ENCODE measurements at places on chromosomes 5 and 9. TPM values are rescaled to one million over a fixed set of nuclear protein-coding genes. Genes with fewer than 3 reads are reported as not detected.

DNA sequence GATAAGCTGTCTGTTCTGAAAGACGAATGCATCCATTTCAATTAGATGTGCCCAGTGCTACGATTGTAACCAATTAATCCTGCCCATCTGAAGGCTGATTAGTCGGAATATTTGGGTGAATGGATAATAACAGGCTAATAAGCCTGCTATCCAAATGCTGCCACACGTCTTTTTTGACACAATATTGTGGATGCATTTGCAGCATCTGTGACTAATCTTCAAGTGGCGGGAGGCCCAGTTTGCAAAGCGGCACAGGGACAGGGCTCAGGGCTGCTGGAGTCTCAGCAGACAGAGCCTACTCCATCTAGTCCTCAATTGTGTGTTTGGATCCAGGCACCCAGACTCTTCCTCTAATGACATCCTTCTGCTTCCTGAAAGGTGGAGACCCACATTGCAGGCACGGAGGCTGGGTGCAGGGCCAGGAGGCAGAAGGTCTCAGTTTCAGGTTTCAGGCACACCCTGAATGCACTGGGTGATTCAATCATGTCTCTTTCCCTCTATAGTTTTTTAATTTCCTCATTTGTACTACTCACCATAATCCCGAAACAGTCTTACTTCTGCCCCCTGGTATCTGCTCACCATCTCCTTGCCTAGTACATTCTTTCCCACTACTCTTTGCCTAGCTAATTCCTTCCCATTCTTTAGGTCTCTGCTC lies 169.6 kb downstream of the ASTN2 start:
- no peak overlapping the region for H3K4me3 ChIP-seq
- H3K4me1 ChIP-seq = no peaks in the 10 kb centered on the region
- no peak for DNase-seq
- H3K27me3 ChIP-seq = no peaks in the 10 kb centered on the region
- no peaks in the 10 kb centered on the region for H3K36me3 ChIP-seq

GRCh38 chr5:151672516-151672915 lies 14.2 kb downstream of the SPARC start:
- H3K4me3 ChIP-seq = no peak overlapping the region
- DNase-seq = no peak
- H3K27ac ChIP-seq = peak overlapping the region; percentile 67
- peaks cover 4% of the 10 kb centered on the region for H3K4me1 ChIP-seq
- no peaks in the 10 kb centered on the region for H3K27me3 ChIP-seq

The TMEM252 gene
- not detected for total RNA-seq

GRCh38 chr5:20360263-20360662 lies 372.3 kb upstream of the CDH18 start:
- DNase-seq = no peak
- no peaks in the 10 kb centered on the region for H3K36me3 ChIP-seq
- H3K4me1 ChIP-seq = no peaks in the 10 kb centered on the region
- no peak overlapping the region for H3K4me3 ChIP-seq
- no peak overlapping the region for H3K27ac ChIP-seq

DNA sequence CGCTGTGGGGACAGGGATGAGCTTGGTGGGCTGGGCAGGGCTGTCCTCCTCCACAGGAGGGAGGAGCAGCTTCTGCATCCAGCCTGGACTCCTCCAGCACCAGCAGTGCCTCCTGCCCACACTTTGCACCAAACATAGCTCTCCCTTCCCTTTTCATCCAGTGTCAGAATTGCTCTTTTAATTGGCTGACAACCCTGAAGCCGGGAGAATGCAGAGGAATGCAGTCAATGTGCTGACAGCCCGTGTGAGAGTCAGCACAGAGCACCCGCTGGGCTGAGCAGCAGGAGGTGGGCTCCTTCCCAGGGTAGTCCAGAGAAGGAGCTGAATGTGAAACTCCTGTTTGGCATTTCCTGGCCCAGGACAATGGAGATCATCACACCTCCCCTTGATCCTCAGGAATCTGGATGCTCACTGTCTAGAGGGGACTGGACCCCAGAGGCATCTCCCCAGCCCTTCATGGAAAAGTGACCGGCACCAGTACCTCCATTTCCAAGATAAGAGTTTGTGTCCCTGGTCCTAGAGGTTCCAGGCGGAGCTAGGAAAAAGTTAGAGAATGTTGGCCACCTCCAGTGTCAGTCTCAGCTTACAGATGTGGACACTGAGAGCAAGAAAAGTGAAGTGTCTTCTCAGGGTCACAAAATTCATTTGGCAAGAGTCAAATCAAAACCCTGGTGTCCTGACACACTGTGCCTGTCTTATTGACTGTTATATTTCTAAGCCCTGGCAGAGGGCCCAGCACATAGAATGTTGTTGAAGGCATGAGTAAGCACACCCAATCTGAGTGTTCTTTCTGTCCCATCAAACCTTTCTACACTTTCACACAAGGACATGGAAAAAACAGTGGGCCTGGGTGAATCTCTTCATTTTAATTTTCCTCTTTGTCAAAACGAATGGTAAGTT lies 202.1 kb downstream of the SNX18 start:
- DNase-seq = no peak
- no peaks in the 10 kb centered on the region for H3K4me1 ChIP-seq
- no peaks in the 10 kb centered on the region for H3K36me3 ChIP-seq
- no peak overlapping the region for H3K27ac ChIP-seq
- no peak overlapping the region for H3K4me3 ChIP-seq

The FOXI1 gene
- total RNA-seq = 0.16 TPM

The SPINK7 gene
- total RNA-seq = not detected

GRCh38 chr9:76032797-76033373 lies 142.4 kb downstream of the PCSK5 start:
- H3K4me1 ChIP-seq = no peaks in the 10 kb centered on the region
- no peaks in the 10 kb centered on the region for H3K27me3 ChIP-seq
- H3K27ac ChIP-seq = no peak overlapping the region
- no peak overlapping the region for H3K4me3 ChIP-seq
- no peaks in the 10 kb centered on the region for H3K36me3 ChIP-seq
- no peak for DNase-seq

GRCh38 chr9:70060883-70061507 lies 17.3 kb downstream of the MAMDC2 start:
- H3K27me3 ChIP-seq = no peaks in the 10 kb centered on the region
- H3K4me3 ChIP-seq = no peak overlapping the region

The ANGPTL2 gene
- total RNA-seq = 2.7 TPM

- no peaks in the 10 kb centered on the region for H3K36me3 ChIP-seq
- H3K4me1 ChIP-seq = no peaks in the 10 kb centered on the region
- H3K27me3 ChIP-seq = no peaks in the 10 kb centered on the region
Observed at GRCh38 chr5:39730006-39730405, 305.2 kb upstream of the DAB2 start.

DNA sequence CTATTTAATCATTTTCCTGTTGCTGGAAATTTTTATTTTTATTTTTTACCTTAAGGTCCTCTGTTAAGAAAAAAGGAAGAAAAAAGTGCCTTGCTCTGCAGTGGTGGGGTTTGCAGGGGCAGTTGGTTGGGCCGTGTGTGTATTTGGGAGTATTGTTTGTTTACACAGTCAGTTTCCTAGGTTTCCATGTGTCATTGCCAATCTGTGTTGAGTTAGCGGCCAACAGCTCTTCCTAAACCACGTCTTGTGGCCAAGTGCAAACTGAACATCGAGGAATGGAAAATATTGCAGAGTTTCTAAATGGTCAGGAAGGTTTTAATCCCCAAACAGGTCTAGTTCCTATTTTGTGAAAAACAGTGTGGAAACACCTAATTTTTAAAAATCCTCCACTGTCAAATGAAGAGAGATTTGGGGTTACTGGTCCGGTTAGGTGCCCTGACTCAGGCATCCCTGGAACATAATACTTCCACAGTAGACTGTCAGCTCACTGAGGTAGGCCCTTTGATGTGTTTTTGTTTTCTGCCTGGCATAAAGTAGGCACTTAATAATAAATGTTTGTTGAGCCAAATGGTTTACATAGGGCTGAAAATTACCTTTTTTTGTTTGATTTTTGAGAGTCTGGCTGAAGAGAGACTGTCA lies 37.0 kb downstream of the MAMDC2 start:
- no peaks in the 10 kb centered on the region for H3K36me3 ChIP-seq
- no peaks in the 10 kb centered on the region for H3K4me1 ChIP-seq
- H3K27ac ChIP-seq = no peak overlapping the region
- no peaks in the 10 kb centered on the region for H3K27me3 ChIP-seq
- DNase-seq = no peak

GRCh38 chr5:77770293-77771005 lies 5.7 kb downstream of the TBCA start:
- no peak overlapping the region for H3K27ac ChIP-seq
- H3K27me3 ChIP-seq = no peaks in the 10 kb centered on the region
- no peaks in the 10 kb centered on the region for H3K4me1 ChIP-seq
- DNase-seq = no peak
- H3K4me3 ChIP-seq = no peak overlapping the region

- H3K4me3 ChIP-seq = no peak overlapping the region
- no peaks in the 10 kb centered on the region for H3K4me1 ChIP-seq
- no peak overlapping the region for H3K27ac ChIP-seq
Observed at GRCh38 chr9:120619751-120620655, 40.0 kb upstream of the CDK5RAP2 start.

- H3K27me3 ChIP-seq = no peaks in the 10 kb centered on the region
- no peak overlapping the region for H3K4me3 ChIP-seq
- no peak for DNase-seq
- no peak overlapping the region for H3K27ac ChIP-seq
- no peaks in the 10 kb centered on the region for H3K4me1 ChIP-seq
Observed at GRCh38 chr5:58505502-58505901, 14.3 kb downstream of the GAPT start.

The NFX1 gene
- 31.3 TPM for total RNA-seq
